ENCODE measurements at places on chromosomes 3 and 15.

GRCh38 chr15:80418892-80419537, 14.8 kb downstream of the ARNT2 start:
- DNase-seq: no peak

DNA sequence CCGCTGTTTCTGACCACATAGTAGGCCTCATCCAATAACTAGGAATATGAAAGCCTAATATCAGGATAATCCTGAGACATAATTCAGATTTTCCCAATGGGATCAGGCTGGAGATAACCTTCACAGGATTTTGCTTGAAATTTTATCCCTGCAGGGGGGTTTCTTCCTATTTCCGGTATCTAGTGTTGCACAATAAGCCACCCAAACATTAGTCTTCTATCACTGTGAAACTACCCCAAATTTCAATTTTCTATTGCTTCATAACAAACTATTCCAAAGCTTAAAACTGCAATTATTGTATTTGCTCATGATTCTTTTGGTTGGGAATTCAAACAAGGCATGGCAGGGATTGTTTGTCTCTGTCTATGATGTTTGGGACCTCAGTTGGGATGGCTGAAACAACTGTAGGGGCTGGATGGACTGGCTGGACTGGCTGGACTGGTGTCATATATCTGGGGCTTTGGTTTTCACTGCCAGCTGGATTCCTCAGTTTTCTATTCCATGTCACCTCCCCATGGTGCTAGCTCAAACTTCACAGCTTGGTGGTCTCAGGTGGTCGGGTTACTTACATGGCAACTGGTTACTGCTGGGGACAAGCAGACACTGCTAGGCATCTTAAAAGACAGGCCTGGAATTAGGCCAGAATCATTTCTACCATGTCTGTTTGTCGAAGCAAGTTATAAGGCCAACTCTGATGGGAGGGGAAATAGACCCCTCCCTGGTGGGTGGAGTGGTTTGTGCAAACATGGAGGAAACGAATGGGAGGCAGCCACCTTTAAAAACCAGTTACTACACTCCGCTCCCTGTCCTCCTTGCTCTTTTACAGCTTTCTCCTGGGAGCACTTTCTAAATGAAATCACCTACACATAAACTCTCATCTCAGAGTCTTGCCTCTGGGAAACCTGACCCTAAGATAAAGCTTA, 88.2 kb upstream of the STT3B start:
- DNase-seq: no peak

GRCh38 chr3:127819656-127820055, 2.7 kb downstream of the MGLL start:
- DNase-seq: no peak

DNA sequence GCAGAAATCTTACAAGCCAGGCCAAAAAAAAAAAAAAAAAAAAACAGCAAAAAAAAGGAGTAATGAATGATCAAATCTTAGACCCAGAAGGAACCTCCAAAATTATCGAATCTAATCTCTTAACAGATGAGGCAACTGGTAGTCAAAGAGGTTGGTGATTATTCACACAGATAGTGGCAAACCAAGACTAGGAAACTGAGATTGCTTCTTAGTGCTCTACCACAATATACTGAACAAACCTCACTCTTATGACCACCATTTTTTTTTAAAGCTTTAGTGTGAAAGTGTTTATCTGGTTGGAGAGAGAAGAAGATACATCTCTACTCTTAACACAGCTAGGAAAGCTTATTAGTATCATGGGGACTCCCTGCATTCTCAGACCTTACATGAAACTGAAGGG, 17.3 kb downstream of the ATOSA start:
- no peak for DNase-seq

- no peak for DNase-seq
Observed at GRCh38 chr3:107543666-107544065, 20.9 kb downstream of the BBX start.

DNA sequence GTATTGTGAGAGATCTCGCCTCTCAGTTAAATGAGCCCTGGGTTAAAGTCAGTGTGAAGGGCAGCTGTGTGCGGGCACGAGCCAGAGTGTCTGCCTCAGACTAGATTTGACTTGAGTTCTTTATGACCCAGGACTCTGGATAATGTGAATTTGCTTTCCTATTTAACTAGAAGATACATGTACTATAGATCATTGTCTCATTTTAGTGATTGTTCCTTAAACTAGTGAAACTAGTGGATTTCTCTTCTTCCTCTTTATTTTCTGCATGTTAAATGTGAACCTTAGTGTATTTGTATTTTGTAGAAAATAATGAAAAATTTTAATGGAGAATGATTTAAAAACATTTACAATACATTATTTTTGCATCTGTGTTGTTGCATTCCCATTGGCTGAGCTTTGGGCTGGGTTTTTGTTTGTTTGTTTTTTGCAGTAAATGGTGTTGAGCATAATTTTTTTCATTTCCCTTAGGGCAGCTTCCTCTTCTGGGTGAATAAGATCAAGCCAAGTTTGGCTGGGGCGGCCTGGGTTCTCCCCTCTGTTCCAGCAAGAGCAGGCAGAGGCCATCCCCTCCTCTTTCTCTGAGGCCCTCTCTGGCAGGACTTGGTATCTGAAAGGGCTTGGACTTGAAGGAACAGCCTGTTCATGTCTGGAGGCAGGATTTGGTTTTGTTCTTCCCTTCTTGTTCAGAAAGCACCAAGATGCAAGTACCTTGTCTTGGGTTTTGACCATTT, 15.0 kb downstream of the GCSAM start:
- DNase-seq: no peak

Measured in stimulated activated CD4-positive, alpha-beta T cell treated with anti-CD3 and anti-CD28 coated beads, Interleukin-1b, Interleukin-23, amount 100 ng/mL, for 1 hour (primary cell).